ENCODE measurements at places on chromosomes 7 and 10.

DNA sequence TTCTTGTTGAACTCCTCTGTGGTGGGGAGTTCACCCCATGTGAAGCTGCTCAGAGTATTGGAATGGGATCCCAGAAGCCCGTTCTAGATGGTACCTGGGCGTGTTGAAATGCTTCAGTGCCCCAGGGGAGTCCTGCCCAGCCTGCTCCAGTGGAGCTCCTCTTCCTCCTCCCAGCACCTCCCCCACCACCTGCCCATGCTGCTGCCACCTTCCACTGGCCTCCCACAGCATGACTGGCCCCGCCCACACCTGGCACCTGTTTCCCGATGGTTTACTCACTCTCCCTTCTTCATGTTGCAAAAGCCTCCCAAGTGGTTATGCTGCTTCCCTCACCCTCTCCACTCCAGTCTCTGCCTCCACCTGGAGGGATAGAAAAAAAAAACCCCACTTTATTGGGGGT lies 32.2 kb upstream of the PCBD1 start:
- no peak for DNase-seq

DNA sequence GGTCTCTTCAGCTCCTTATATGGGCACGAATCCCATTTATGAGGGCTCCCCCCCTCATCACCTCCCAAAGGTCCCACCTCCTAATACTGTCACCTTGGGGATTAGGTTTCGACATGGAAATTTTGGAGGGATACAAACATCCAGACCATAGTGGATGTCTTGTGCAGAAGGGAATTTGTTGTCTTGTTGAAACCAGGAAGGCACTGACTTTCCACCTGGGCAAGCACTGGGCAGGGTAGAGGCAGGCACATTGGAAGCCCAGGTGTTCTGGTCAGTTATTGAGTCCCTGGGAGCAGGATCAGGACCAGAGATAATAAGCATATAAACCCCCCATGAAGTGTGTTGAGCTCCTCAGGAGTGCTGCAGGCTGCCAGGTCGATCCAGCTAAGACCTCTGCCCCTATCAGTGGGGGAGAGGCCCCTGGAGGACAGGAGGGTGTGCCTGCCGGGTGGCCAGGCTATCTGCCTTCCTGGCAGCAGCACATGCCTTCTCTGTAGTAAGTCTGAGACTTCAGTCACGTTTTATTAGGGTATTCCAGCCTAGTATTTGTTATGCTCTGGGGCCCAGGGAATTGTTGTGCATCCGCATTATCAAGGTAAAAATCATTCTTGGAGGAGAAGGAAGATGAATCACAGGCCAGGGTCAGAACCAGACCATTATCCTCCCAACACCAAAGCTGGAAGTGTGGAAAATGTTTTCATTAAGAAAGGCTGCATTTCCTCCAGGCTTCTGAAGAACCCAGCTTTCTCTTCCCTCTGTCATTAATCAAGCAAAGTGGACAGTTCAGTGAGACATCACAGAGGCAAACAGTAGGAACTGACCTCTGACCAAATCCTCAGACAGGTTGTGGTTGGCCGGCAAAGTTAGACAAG lies 503.1 kb downstream of the GRID1 start:
- peak; percentile 16 for DNase-seq

DNA sequence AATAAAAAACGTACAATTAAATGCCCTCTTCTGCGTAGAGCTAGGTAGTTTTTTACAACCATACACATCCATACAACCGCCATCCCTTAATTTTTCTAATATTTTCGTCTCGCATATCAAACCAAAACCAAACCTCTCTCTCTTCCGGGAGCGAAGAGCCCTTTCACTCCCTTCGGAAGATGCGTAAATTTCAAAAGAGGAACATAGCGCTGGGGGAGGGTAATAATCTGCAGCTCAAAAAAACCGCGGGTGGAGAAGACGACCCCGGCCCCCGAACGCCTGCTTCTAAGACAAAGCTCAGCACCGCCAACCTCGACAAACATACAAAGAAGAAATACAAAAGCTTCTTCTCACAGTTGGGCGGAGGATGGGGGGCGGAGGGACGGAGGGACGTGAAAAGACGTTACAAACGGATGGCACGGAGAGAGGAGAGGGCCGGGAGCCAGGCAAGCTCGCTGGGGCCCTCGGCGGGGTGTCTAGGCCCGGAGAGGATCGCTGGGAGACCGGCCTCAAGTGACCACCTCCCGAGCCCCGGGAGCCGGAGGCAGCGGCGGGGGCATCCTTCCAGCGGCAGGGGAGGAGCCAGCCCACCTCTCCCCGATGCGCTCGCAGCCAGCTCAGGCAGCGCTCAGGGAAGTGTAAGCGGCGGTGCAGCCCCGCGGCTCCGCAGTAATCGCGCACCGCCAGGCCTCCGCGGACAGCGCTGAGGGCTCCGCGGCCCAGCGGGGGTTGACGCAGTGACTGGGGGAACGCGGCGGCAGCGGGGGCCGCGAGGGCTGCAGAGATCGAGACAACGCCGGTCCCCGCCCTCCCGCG lies 851 bp downstream of the MKRN1 start:
- DNase-seq, result peak; percentile 73

GRCh38 chr7:50160206-50160605 lies 67.2 kb upstream of the ZPBP start:
- DNase-seq, result no peak

DNA sequence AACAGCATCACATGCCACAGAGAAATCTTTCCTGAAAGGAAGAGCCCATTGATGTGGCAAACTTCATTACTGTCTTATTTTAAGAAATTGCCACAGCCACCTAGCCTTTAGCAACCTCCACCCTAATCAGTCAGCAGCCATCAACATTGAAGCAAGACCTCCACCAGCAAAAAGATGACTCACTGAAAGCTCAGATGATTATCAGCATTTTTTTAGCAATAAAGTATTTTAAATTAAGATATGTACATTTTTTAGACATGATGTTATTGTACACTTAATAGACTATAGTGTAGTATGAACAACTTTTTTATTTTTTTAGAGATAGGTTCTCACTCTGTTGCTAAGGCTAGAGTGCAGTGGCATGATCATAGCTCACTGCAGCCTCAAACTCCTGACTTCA lies 14.8 kb downstream of the STEAP1B start:
- no peak for DNase-seq

DNA sequence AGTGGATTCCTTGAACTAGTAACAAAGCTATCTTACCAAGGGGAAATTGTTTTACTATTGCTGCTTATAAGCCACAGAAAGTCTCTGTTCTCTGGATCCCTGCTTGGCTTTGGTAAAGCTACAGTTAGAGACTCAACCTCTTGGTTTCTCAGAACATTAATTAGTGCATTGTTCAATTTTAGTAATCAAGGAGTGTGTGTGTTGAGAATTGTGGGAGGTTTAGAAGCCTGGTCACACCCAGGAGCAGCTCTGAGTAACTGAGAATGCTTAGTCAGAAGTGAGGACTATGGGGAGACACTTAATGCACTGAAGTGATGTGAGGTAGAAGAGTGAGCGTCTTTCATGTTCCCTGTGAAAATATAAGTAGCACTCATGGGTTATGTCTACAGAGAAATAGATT lies 8.2 kb upstream of the ACTA2 start:
- DNase-seq, result no peak

DNA sequence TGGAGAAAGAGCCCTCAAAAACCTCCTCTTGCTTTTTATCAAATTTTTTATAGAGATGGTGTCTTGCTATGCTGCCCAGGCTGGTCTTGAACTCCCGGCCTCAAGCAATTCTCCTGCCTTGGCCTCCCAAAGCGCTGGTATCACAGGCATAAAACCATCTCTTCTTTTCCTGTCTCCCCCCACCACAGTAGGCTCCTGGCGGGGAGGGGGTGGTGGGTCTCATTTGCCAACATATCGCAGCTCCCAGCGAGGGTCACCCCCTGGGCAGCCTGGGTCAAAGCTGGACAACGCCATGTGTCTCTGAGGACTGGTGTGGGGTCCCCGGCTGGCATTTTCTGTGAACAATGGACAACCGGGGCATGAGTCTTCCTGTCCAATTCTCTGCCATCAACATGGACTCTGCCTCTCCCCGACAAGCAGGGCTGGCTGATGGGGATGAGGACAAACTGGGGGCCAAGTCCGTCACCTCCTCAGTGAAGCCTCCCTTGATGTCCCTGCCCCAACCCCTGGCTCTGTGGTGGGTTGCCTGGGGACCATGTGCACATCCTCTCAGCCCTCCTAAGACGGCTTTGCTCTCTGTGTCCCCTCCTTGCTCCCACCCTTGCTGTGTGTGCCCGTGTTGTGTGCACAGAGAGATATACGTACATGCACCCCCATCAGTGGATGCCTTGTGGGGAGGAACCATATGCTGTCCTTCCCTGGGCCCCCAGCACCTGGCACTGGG lies 86.4 kb upstream of the GNA12 start:
- DNase-seq, result no peak
